Transverse colon (tissue), 4 donors: ENCODE measurements at places on chromosomes 7 and 10.

- DNase-seq = no peak
Observed at GRCh38 chr7:66815951-66816350, 75.4 kb downstream of the RABGEF1 start.

- no peak for DNase-seq
Observed at GRCh38 chr7:115153176-115153575, 231.3 kb downstream of the MDFIC start.

DNA sequence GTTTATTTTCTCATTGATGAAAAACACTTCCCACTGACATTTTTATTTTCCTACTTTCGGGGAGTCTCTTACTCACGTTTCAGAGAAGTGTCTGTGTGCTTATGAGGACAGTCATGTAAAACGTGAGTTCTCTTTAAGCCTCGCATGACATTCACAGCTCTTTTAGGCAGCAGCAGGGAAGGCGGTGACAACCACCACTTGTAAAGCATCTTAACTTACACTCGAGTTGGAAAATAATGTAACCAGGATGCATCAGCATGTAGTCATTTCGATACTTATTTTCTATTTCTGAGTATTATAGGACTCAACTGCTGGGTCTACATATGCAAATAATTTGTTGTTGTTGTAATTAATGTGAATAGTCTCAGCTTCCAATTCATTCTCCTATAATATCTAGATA, 153.6 kb downstream of the SEMA3D start:
- DNase-seq = no peak

DNA sequence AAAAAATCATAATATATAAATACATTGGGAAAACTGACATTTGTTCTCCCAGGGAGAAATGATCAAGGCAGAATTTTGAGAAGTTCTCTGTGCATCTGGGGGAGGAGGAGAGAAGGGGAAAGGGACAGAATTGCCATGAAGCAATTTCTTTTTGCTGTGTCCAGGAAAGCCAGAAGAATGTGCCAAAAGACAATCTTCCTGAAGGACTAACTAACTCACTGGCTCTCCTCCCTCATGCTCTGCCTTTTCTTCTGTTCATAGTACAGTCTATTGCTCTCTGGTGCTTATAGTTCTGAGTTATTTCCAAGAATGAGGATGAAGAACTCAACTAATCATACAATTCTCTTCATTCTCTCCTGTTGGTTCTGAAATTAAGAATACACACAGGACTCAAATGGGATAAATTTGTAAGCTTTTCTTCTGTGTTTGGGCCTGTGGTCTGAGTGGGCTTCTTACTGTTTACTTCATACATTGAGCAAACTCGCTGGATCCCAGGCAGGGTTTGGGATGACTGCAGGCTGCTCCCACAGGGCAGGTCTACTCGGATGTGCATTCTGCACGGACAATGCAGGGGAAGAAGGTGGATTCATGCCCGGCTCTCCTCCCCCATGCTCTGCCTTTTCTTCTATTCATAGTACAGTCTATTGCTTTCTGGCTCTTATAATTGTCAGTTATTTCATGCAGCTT, 22.2 kb upstream of the FAM171A1 start:
- DNase-seq = no peak

- peak; percentile 21 for DNase-seq
Observed at GRCh38 chr7:36951257-36951697, 227.0 kb upstream of the AOAH start.

DNA sequence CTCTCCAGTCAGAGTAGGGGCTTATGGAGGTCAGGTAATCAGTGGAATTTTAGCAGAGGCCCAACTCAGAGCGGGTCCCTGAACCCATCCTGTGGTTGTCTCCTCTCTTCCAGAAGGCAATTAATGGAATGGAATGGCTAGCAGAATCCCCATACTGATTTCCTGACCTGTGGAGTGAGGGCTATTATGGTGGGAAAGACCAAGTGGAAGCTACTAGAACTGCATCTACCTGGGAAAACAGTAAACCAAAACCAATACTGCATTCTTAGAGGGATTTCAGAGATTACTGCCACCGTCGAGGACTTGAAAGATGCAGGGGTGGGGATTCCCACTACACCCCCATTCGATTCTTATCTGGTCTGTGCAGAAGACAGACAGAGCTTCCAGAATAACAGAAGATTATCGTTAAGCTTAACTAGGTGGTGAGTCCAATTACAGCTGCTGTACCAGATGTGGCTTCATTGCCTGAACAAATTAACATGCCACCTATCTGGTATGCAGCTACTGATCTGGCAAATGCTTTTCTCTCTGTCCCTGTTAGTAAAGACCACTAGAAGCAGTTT, 73.2 kb downstream of the LMBR1 start:
- no peak for DNase-seq

- DNase-seq = no peak
Observed at GRCh38 chr10:30842894-30843293, 188.8 kb downstream of the ZNF438 start.

DNA sequence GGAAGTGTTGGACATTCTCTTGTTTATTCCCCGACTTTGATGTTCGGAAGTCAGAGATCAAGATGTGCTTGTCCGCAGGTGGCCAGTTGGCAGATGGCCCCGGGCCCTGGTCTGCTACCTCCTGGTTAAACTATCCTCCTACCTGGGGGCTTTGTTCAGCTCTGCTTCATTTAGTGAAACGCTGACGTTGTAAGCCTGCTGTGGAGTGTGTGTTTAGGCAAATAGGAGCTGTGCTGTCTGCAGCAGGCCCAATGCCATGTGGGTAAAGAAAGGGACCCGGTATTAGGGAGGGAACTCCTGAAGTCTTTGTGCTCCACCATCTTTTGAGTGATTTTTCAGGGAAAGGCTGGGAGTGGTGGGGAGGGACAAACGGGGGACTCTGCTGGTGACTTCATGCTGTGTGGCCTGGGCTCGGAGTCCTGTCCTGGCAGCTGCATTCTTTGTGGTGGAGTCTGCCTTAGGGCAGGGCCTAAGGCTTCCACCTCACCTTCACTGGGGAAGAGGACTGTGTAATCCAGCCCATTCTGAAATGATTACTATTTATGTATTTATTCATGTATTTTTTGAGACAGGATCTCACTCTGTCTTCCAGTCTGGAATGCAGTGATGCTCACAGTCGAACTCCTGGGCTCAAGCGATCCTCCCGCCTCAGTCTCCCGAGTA, 171.1 kb upstream of the KLF6 start:
- DNase-seq = no peak

GRCh38 chr7:32115831-32116230, 45.6 kb upstream of the PDE1C start:
- DNase-seq = no peak

DNA sequence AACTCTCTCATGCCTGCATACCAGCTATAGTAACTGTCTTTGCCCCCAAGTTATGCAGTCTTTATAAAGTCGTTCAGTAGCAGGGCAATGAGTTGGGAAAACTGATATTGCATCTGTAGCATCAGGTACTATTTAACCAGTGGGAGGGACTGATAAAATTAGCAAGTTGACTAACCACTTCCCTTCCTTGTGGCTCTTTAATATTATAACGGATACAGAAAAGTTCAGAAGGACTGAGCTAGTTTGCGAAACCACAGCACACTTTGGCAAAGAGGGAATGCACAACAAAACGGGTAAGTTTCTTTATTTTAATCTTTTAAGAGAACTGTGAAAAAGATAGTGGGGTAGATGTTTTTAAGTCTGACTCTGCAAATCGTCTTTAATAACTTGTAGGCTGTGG, 205.3 kb upstream of the HDAC9 start:
- no peak for DNase-seq

- no peak for DNase-seq
Observed at GRCh38 chr7:101137651-101138212, 10.8 kb downstream of the SERPINE1 start.

- no peak for DNase-seq
Observed at GRCh38 chr7:33701189-33701740, 204.1 kb upstream of the BMPER start.

- DNase-seq = no peak
Observed at GRCh38 chr10:43998021-43998809, 349.5 kb upstream of the ZNF32 start.

DNA sequence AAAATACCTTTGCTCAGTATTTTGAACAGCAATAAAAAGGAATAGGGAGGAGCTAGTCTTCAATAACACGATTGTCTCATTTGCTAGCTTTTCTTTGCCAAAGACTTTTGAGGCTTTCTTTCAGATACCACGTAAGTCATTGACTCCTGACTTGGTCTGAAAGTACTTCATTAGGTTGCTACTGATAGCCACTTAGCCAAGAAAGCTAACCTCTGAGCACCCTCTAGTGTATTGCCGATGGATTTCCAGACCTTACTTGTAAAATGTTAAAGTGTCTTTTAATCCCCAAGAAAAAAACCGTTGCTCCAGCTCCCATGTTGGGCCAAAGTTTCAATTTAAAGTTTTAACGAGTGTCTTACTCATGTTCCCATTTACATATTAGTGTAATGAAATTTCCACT, 63.4 kb upstream of the STRIP2 start:
- DNase-seq = no peak

DNA sequence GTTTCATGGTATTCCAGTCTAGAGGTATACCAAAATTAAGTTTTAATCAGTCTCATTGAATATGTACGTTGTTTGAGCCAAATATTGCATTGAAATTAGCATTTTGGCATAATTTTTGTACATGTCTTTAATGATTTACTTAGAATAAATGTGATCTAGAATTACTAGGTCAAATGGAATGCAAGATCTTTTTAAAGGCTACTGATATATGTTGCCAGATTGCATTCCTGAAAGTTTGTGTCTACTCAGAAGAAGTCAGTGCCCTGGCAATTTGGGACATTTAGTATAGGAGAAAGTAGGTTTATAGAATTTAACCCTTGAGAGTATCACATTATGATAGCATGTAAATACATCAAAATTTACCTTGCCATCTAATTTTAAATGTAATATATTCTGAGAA, 32.4 kb downstream of the KMT2E start:
- DNase-seq = no peak

DNA sequence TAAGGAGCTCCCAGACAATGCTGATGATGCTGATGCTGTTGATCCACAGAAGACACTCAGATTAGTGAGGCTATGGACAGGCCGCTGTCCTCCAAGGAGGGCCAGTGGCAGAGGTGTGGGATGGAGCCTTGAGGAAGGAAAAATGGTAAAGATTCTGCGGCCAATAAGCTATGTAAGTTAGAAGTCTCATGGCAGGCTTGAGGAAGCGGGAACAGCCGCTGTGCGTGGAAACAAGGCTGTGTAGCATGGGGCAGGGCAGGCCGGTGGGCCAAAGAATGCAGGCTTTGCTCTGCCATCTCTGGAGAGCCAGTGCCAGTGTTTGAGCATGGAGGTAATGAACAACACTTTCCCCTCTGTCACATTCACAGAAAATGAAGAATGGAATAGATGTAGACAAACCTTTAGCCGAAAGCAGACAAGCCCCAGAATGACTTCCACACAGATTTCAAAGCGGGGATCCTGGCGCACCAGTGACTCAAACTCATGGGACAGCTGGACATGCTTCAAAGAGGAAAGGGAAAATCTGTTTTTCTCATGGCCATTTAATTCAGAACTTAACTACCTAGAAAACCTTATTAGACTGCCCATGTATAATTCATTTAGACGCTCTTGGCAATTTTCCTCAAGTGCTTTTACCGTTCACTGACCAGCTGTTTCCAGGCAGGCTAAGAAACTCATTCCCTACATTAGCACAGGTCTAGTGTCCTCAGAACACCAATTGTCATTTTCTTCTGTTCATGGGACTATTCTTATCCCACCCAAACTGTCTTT, 16.9 kb upstream of the FIGNL1 start:
- DNase-seq = no peak

DNA sequence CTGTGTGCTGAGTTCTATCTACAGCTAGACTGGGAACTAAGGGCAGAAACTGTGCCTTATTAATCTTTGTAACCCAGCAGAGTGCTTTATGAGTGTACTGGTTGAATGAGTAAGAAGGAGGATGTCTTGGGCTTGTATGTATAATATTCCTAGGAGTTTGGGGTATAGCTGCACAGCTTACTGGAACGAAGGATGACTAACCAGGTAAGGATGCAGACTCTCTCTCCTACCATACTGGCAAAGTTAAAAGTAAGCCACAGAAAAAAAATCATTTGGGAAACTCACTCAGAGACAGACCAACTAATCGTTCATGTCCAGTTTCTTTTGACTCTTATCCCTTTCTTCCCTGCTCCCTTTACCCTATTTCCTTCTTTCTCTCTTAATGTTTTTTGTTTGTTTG, 1.4 kb upstream of the DHTKD1 start:
- DNase-seq = no peak

DNA sequence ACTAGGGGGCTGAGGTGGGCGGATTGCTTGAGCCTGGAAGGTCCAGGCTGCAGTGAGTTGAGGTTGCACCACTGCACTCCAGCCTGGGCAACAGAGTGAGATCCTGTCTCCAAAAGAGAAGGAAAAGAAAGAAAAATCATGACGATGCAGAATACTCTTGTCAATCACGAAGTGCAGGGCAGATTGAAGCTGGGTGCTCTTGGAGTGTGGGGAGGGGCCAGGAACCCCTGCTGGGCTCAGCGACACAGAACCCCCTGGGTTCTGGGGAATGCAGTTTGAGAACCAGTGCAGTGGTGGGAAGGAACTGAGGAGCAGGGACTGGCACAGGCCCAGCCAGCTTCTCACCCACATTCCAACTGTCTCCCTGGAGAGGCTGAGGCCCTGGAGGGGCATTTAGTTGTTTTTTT, 10.8 kb upstream of the INTS1 start:
- DNase-seq = no peak

DNA sequence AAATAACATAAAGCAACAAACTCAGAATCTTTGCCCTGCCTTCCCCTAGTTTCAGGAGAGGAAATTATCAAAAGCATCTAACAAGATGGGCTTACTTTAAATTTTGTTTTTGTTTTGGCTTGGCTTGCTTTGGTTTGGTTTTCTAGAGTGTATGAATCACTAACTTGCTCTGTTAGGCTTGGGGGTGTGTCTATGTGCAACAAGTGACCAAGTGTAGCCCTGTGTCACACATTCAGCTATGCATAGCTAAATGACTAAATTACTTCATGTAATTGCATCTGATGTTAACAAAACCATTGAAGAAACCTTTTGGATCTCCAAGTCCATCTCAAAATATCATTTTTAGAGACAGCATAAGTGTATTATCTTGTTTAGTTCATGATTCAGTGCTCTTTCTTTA, 251.0 kb downstream of the TFEC start:
- no peak for DNase-seq

- peak; percentile 14 for DNase-seq
Observed at GRCh38 chr7:22697876-22698606, 29.0 kb upstream of the IL6 start.
